ENCODE measurements at places on chromosomes 12 and 14. TPM values are rescaled to one million over a fixed set of nuclear protein-coding genes. Genes with fewer than 3 reads are reported as not detected.

BICD1 gene
- 6.1 TPM for total RNA-seq

RFX4 gene
- total RNA-seq = not detected

- no peak for DNase-seq
- H3K27ac ChIP-seq = no peak overlapping the region
- H3K4me3 ChIP-seq = no peak overlapping the region
- H3K4me1 ChIP-seq = no peaks in the 10 kb centered on the region
Observed at GRCh38 chr14:22506778-22507351, 82.2 kb downstream of the DAD1 start.

- no peak overlapping the region for H3K27ac ChIP-seq
- DNase-seq = no peak
- H3K27me3 ChIP-seq = no peaks in the 10 kb centered on the region
- H3K4me3 ChIP-seq = no peak overlapping the region
Observed at GRCh38 chr12:30811966-30812365, 57.2 kb upstream of the CAPRIN2 start.

GRCh38 chr12:29428633-29429032, 47.7 kb upstream of the ERGIC2 start:
- H3K27me3 ChIP-seq = no peaks in the 10 kb centered on the region
- no peaks in the 10 kb centered on the region for H3K4me1 ChIP-seq
- no peak for DNase-seq
- no peak overlapping the region for H3K4me3 ChIP-seq
- H3K27ac ChIP-seq = no peak overlapping the region
- H3K36me3 ChIP-seq = no peaks in the 10 kb centered on the region
